ENCODE measurements at places on chromosomes 16 and 17.

DNA sequence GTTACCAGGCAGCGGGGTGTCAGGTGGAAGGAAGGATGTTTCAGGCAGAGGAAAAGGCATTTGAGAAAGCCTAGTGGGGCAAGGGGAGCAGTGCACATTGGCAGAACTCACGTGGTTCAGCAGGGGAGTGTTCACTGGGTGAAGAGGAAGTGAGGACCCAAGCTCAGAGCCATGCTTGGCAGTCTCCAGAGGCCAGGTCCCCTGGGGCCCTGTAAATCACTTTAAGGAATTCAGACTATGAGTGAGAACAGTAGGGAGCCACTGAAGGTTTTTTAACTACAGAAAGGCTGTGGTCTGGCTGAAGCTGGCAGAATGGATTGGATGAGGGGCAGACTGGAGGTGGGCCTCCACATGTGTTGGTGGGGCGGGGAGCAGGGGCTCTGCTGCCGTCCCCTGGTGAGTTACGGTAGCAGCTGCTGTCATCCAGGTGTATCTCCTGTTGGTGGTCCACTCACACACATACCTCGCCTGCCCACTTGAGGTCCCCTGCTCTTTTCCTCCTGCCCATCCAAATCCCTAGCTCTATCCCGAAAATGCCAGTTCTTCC is 5.1 kb downstream of the CLEC16A start:
- no peak for DNase-seq

GRCh38 chr17:38698760-38699159 is 6.3 kb upstream of the MLLT6 start:
- DNase-seq = no peak

DNA sequence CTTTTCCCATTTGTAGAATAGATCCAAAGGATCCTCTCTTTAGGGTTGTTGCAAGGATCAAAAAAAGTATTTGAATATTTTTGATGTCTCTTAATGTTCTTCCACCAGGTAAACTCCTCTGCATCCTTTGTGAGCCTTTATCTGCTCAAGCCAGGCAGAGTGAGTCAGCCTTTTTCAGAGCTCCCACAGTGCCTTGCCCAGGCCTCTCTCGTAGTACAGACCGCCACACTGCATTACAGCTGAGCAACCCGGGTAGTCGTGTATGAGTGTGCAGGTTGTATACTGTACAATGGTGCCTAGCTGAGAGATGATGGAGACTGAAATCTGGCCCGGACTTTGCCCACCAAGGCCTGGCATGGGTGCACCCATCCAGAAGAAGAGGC is 20.9 kb downstream of the RHBDL3 start:
- no peak for DNase-seq

DNA sequence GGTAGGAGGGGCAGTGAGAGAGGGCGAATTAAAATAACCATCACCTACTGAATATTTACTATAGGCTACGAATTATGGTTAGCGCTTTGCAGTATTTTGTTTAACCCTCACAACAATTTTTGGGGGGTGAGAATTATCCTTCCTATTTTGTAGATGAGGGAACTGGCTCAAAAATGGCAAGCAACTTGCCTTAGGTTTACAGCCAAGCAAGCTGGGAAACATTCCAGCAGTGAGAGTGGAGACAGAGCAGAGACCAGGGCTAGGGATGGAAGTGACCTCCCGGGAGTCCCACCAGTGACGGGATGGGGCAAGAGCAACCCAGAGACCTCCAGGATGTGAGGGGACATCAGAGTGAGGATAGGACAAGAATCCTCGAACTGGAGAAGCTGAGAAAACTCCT is 352 bp upstream of the VMO1 start:
- no peak for DNase-seq

Measured in right renal cortex interstitium (tissue), 3 donors.